ENCODE measurements at places on chromosomes 4 and X. TPM values are rescaled to one million over a fixed set of nuclear protein-coding genes. Genes with fewer than 3 reads are reported as not detected.

GRCh38 chr4:185137233-185137925 is 5.7 kb upstream of the SLC25A4 start:
- H3K36me3 ChIP-seq, result no peaks in the 10 kb centered on the region
- peaks cover 7% of the 10 kb centered on the region for H3K27me3 ChIP-seq
- no peak overlapping the region for H3K4me3 ChIP-seq
- no peak for DNase-seq

GRCh38 chrX:154967603-154968002 is 54.9 kb downstream of the F8 start:
- no peak overlapping the region for H3K27ac ChIP-seq
- H3K4me3 ChIP-seq, result no peak overlapping the region
- no peaks in the 10 kb centered on the region for H3K27me3 ChIP-seq
- DNase-seq, result no peak
- H3K36me3 ChIP-seq, result no peaks in the 10 kb centered on the region
- no peaks in the 10 kb centered on the region for H3K4me1 ChIP-seq

- DNase-seq, result no peak
- H3K4me3 ChIP-seq, result no peak overlapping the region
- H3K27ac ChIP-seq, result no peak overlapping the region
Observed at GRCh38 chrX:39603230-39603629, 494.5 kb downstream of the BCOR start.

DNA sequence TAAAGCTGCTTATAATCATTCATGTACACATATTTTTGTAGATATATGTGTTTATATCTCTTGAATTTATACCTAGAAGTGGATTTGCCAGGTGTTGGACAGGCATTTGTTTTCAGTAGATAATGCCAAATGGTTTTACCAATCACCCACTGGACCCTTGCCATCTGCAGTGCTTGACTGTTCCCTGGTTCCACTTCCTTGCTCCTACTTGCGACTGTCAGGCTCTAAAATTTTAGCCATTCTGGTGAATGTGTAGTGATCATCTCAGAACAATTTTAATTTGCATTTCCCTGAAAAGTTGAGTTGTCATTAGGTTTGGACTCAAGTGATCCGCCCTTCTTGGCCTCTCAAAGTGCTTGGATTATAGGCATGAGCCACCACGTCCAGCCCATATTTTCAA is 122.4 kb upstream of the SLC34A2 start:
- H3K27ac ChIP-seq, result no peak overlapping the region
- no peaks in the 10 kb centered on the region for H3K36me3 ChIP-seq
- no peak overlapping the region for H3K4me3 ChIP-seq
- DNase-seq, result no peak

- no peaks in the 10 kb centered on the region for H3K4me1 ChIP-seq
- DNase-seq, result no peak
- H3K36me3 ChIP-seq, result no peaks in the 10 kb centered on the region
- no peak overlapping the region for H3K27ac ChIP-seq
Observed at GRCh38 chrX:11329021-11329420, 35.8 kb downstream of the AMELX start.

GRCh38 chrX:150688911-150689451 is 4.2 kb upstream of the MTMR1 start:
- H3K4me3 ChIP-seq, result no peak overlapping the region
- no peaks in the 10 kb centered on the region for H3K36me3 ChIP-seq
- peak overlapping the region; percentile 81 for H3K27ac ChIP-seq
- peaks cover 44% of the 10 kb centered on the region for H3K4me1 ChIP-seq

- DNase-seq, result no peak
- H3K4me3 ChIP-seq, result no peak overlapping the region
- H3K4me1 ChIP-seq, result peaks cover 5% of the 10 kb centered on the region
- peak overlapping the region; percentile 66 for H3K27ac ChIP-seq
Observed at GRCh38 chr4:77092975-77093374, 17.2 kb upstream of the CCNI start.

GRCh38 chr4:150625033-150625432 is 43.1 kb downstream of the MAB21L2 start:
- DNase-seq, result no peak
- peaks cover 12% of the 10 kb centered on the region for H3K36me3 ChIP-seq
- no peaks in the 10 kb centered on the region for H3K27me3 ChIP-seq
- H3K4me1 ChIP-seq, result peaks cover 6% of the 10 kb centered on the region
- H3K27ac ChIP-seq, result no peak overlapping the region

DNA sequence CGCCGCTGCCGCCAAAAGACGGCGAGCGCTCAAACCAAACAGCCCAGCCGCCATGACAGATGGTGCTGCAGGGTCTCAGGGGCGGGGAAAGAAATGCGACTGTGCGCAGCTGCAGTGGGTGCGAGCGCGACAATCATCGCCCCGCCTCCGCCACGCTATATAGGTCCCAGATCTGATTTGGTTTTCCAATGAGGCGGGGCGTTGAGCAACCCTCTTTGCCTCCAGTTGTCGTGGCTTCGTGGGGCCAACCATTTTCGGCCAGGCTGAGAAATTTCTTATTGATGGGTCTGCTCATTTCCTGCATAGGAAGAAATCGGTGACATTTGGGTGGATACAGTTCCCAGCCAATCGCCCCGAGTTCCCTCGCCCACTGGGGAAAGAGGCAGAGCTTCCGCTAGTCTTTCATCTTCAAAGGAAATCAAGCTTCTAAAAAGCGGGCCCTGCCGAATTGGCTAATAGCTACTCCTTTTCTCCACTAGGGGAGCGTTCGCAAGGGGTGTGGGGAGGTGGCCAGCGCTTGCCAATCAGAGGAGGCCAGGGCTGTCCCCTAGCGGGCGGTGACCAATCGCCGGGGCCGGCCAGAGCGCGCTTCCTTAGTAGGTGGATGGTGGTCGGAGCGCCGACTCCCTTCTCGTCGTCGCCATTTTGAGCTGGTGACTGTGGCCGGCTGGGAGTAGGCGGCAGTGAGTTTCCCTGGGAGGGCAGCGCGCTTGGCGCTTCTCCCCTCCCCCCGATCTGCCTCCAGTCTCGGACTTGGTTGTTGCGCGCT is at the start of the genes NDUFB11 and RBM10:
Gene NDUFB11, minus strand, starts transcription at position 77 of the 769 bp plus-strand sequence. Its CDS starts 23 bp downstream, at position 54.
Gene RBM10, plus strand, starts transcription at position 596 of the 769 bp plus-strand sequence. CDS start 2,261 bp downstream, outside the sequence.
- H3K36me3 ChIP-seq, result peaks cover 19% of the 10 kb centered on the region
- H3K27ac ChIP-seq, result peak within 1 kb of the TSS; percentile 98
- peaks cover 36% of the 10 kb centered on the region for H3K4me1 ChIP-seq
- DNase-seq, result peak; percentile 85
- H3K4me3 ChIP-seq, result peak within 1 kb of the TSS; percentile 96

Gene UGT2A1
- polyA plus RNA-seq, result not detected

Gene RAB9A
- polyA plus RNA-seq, result 15.6 TPM

All from naive thymus-derived CD8-positive, alpha-beta T cell (primary cell).